ENCODE measurements at places on chromosomes 1 and 21. TPM values are rescaled to one million over a fixed set of nuclear protein-coding genes. Genes with fewer than 3 reads are reported as not detected.
A peak's percentile ranks its signal among the peaks of the same experiment; 100 is the strongest.

- no peak overlapping the region for H3K4me3 ChIP-seq
- no peak overlapping the region for H3K27ac ChIP-seq
- no peaks in the 10 kb centered on the region for H3K4me1 ChIP-seq
- no peak for DNase-seq
These were observed 105.3 kb downstream of the PTGS2 start for GRCh38 chr1:186574926-186575325.

- peaks cover 4% of the 10 kb centered on the region for H3K36me3 ChIP-seq
- H3K4me3 ChIP-seq = peak overlapping the region; percentile 34
- H3K27me3 ChIP-seq = no peaks in the 10 kb centered on the region
- H3K27ac ChIP-seq = no peak overlapping the region
- peaks cover 15% of the 10 kb centered on the region for H3K4me1 ChIP-seq
These were observed 2.2 kb upstream of the DDOST start for GRCh38 chr1:20663365-20663764.

GRCh38 chr1:3573500-3573899 is 37.8 kb downstream of the MEGF6 start:
- peaks cover 7% of the 10 kb centered on the region for H3K27me3 ChIP-seq
- no peaks in the 10 kb centered on the region for H3K36me3 ChIP-seq
- H3K4me3 ChIP-seq = no peak overlapping the region
- peaks cover 4% of the 10 kb centered on the region for H3K4me1 ChIP-seq
- no peak for DNase-seq
- H3K27ac ChIP-seq = no peak overlapping the region

DNA sequence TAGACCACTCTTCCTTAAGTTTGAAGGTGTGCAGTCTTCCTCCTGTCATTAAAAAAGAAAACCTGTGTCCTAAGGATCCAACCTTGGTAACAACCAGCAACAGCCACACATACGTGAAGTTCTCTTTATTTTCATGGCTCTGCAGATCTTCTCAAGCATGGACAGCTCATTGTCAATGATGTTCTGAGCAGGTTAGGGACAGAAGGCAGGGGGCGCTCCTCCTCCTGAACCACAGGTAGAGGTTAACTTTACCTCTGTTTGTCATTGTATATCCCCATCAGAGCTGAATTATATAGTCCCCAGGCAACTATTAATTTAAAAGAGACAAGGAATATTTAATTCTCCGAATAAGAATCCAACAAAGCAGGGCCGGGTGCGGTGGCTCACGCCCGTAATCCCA is 52.5 kb upstream of the CR2 start:
- H3K4me3 ChIP-seq = no peak overlapping the region
- no peaks in the 10 kb centered on the region for H3K36me3 ChIP-seq
- H3K27ac ChIP-seq = no peak overlapping the region
- peaks cover 2% of the 10 kb centered on the region for H3K27me3 ChIP-seq
- peaks cover 4% of the 10 kb centered on the region for H3K4me1 ChIP-seq
- DNase-seq = no peak

DNA sequence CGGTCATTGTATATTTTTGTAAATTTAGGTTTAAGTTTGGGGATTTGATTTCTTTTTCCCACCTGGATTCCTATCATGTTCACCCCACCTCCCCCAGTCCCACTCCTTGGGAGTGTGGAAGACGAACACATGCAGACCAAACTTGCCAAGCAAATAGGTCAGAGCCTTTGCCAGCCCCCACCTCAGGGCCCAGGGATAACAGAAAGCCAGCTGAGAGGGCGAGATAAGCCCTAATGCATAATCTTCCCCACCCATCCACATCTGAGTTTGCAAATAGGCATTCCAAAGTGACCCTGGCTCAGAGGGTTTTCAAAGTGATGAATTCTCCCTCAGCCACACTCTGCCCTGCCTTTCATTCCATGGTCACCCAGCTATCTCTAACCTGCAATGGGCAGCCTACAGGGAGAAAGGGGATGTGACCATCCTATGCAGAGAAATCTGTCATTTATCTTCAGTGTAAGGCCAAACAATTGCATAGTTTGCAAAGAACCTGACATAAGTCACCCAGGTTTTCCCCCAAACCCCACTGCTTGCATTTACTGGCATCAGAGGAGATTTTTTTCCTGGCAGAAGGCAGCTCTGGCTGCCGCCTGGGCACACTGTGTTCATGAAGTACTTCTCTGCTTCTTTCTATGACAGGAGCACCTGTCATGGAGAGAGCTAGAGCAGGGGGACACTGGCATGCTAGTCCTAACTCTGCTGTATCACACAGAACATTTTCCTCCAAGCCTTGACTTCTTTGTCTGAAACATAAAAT is 69.0 kb upstream of the NFIA start:
- H3K4me1 ChIP-seq = peaks cover 6% of the 10 kb centered on the region
- H3K36me3 ChIP-seq = no peaks in the 10 kb centered on the region
- H3K27me3 ChIP-seq = peaks cover 2% of the 10 kb centered on the region
- H3K4me3 ChIP-seq = no peak overlapping the region
- DNase-seq = no peak

DNA sequence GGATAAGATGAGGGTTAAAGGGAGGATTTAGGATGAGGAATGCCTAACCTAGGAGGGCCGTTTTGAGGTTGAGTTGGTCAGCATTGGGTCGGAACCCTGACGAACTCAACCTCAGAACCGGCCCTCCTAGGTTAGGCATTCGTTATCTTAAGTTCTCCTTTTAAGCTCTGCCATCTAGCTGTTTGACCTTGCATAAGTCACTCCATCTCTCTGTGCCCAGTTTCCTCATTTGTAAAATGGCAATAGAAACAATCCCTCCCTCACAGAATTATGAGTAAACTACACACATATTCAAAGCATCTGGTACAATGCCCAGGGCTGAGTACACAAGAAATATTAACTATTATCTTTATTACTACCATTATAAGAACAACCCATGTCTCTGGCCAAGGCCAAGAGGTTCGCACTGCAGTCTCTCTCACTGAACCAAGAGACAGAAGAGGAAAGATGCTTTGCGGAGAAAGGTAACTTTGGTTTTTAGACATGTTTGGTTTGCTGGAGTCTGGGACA is 4.8 kb downstream of the ABCB10 start:
- no peak overlapping the region for H3K27ac ChIP-seq
- H3K36me3 ChIP-seq = no peaks in the 10 kb centered on the region
- H3K27me3 ChIP-seq = no peaks in the 10 kb centered on the region
- H3K4me1 ChIP-seq = peaks cover 19% of the 10 kb centered on the region
- no peak for DNase-seq
- H3K4me3 ChIP-seq = no peak overlapping the region

GRCh38 chr1:10400013-10400412 is 1.1 kb downstream of the PGD start:
- H3K36me3 ChIP-seq = no peaks in the 10 kb centered on the region
- peak overlapping the region; percentile 100 for H3K4me3 ChIP-seq
- DNase-seq = no peak
- peaks cover 3% of the 10 kb centered on the region for H3K4me1 ChIP-seq
- peaks cover 14% of the 10 kb centered on the region for H3K27me3 ChIP-seq

GRCh38 chr1:22115286-22115685 is 27.6 kb downstream of the WNT4 start:
- H3K27me3 ChIP-seq = peaks cover 10% of the 10 kb centered on the region
- no peak overlapping the region for H3K27ac ChIP-seq
- no peak overlapping the region for H3K4me3 ChIP-seq
- H3K4me1 ChIP-seq = peaks cover 8% of the 10 kb centered on the region

DNA sequence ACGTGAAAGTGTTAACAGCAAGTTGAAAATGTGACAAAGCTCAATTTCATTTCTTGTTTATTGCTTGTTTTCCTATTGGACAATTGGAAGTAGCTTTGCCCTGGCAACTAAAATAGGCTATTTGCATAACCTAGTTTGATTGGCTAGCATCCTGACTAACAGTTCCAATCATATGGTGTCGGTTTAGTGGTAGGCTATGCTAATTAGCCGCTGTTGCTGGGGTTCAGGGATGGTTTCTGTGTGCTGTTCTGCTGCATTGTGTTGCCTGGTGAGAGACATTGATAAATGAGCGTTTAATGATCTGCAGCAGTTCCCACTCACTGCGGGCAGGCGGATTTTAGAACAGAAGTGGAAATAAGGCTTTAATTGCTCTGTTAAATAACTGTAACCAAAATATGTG is 68.5 kb downstream of the DYRK1A start:
- H3K4me3 ChIP-seq = no peak overlapping the region
- H3K4me1 ChIP-seq = peaks cover 30% of the 10 kb centered on the region
- DNase-seq = peak; percentile 51
- H3K27me3 ChIP-seq = peaks cover 2% of the 10 kb centered on the region

DNA sequence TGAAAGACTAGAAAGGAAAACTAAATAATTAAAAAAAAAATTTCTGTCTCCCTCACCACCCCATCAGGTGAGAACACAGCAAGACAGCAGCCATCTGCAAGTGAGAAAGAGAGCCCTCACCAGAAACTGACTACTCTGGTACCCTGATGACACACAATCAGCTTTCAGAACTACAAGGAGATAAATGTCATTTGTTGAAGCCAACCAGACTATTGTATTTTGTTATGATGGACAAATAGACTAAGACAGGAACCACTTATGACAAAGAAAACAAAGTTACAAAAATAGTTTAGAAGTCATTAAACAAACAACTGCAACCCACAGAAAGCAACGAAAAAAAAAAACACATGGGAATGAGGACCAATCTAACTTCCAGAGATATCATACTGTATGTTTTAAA is 98.3 kb downstream of the FAF1 start:
- H3K27me3 ChIP-seq = no peaks in the 10 kb centered on the region
- no peaks in the 10 kb centered on the region for H3K4me1 ChIP-seq
- H3K4me3 ChIP-seq = no peak overlapping the region
- H3K36me3 ChIP-seq = peaks cover 17% of the 10 kb centered on the region
- H3K27ac ChIP-seq = no peak overlapping the region

DNA sequence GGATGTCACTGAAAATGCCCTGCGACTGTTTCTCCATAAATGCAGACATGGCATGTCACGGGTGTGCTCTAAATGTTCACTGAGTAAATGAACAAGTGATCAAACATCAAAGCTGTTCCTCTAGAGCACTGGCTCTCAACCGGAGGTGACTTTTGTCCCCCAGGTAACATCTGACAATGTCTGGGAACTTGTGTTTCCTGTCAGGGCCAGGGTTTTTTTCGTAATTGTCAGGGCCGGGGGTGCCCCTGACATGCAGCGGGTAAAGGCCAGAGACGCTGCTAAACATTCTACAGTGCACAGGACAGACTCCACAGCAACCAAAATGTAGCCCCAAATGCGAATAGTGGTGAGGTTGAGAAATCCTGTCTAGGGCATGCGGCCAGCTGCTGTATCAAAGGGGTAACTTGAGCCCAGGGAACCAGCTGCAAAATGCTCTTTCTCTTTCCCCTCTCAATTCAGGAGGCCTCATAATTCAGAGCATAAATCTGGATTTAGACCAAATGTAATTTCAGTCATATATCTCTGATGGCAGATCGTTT is 2.0 kb downstream of the ALDH4A1 start:
- DNase-seq = no peak
- H3K4me1 ChIP-seq = peaks cover 21% of the 10 kb centered on the region

- peak overlapping the region; percentile 57 for H3K4me3 ChIP-seq
- peaks cover 14% of the 10 kb centered on the region for H3K4me1 ChIP-seq
- no peaks in the 10 kb centered on the region for H3K27me3 ChIP-seq
- peak overlapping the region; percentile 94 for H3K27ac ChIP-seq
These were observed 789.2 kb upstream of the RGS18 start for GRCh38 chr1:191368891-191369654.

DNA sequence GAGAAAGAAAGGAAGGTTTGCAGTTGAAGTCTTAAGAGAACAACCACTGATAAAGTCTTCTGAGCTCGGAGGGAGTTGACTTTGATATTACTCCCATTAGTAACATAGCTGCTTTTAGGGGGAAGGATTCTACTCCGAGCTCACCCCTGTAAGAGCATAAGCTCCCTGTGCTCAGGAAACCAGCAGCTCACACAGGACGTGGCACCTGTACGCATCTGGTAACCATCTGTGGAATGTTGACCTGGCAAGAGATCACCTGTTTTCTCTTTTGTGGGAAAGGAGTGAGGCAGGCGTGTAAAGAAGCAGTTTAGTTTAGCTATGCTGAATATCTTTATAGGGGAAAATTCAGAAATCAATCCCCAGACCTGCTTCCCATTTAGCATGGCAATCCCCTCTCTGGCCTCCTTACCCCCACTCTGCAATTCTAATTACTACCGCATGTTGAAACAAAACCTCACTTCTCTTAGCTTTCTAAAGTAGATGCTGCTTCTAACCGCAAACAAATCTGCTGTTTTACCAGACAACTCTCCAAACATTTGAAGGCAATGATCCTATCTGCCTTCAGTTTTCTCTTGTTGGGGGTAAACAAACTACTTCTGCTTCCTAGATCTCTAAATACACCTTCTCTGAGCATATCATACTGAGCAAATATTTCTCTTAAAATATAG is 121.8 kb upstream of the KCNK1 start:
- peaks cover 4% of the 10 kb centered on the region for H3K27me3 ChIP-seq
- H3K36me3 ChIP-seq = peaks cover 11% of the 10 kb centered on the region
- DNase-seq = no peak

- H3K36me3 ChIP-seq = no peaks in the 10 kb centered on the region
- H3K4me1 ChIP-seq = peaks cover 31% of the 10 kb centered on the region
- H3K27ac ChIP-seq = no peak overlapping the region
- peaks cover 4% of the 10 kb centered on the region for H3K27me3 ChIP-seq
- H3K4me3 ChIP-seq = no peak overlapping the region
- DNase-seq = no peak
These were observed 15.1 kb downstream of the IFI44 start for GRCh38 chr1:78664763-78665162.

DNA sequence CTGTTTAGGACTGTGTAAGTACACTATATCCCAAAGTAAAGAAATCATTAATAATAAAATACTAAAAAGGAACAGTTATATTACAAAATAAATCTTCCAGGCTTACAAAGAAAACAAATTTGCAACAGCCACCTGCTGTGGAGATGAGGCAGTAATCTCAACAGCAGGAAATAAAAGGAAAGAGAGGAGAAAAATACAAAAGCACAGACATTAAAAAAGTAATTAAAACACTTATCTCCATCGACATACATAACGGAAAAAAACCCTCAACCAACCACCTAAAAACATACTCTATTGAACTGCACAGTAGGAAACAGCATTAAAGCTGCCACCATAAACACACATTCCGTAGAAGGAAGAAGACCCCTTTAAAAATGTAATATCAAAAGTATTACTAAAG is 317.6 kb downstream of the DPYD start:
- H3K27me3 ChIP-seq = no peaks in the 10 kb centered on the region
- H3K4me1 ChIP-seq = peaks cover 20% of the 10 kb centered on the region
- H3K4me3 ChIP-seq = no peak overlapping the region

GRCh38 chr1:119659628-119660027 is 11.6 kb upstream of the ZNF697 start:
- H3K27ac ChIP-seq = no peak overlapping the region
- H3K4me1 ChIP-seq = no peaks in the 10 kb centered on the region
- no peak overlapping the region for H3K4me3 ChIP-seq
- DNase-seq = no peak

Gene MMP23B
- 162 TPM for total RNA-seq

Gene FCER1G
- 1.3 TPM for total RNA-seq

Gene SH3GLB1
- total RNA-seq = 113 TPM

Gene SPRR4
- not detected for total RNA-seq

Gene ADAMTS5
- 22.5 TPM for total RNA-seq

Gene CNR2
- total RNA-seq = not detected

Gene CIART
- total RNA-seq = 4.7 TPM

Gene TTC22
- not detected for total RNA-seq
